ENCODE measurements at places on chromosomes 6 and 20. TPM values are rescaled to one million over a fixed set of nuclear protein-coding genes. Genes with fewer than 3 reads are reported as not detected.

The SCRT2 gene
- not detected for total RNA-seq

The GRIK2 gene
- not detected for total RNA-seq

The MYBL2 gene
- total RNA-seq = 1.6 TPM

The DBNDD2 gene
- 13.3 TPM for total RNA-seq

The GSTA3 gene
- not detected for total RNA-seq

The DEFB114 gene
- not detected for total RNA-seq

The RAD21L1 gene
- total RNA-seq = not detected

The TBX18 gene
- total RNA-seq = not detected

The BPIFA1 gene
- total RNA-seq = not detected

The EMILIN3 gene
- not detected for total RNA-seq

The TNXB gene
- 15.2 TPM for total RNA-seq

The EPPIN gene
- not detected for total RNA-seq

The PRSS35 gene
- total RNA-seq = not detected

The FILIP1 gene
- total RNA-seq = not detected

The SLC22A1 gene
- 3.0 TPM for total RNA-seq

GRCh38 chr6:145736661-145737144, 1.4 kb upstream of the EPM2A start:
- DNase-seq = peak; percentile 8
- no peaks in the 10 kb centered on the region for H3K36me3 ChIP-seq
- H3K4me3 ChIP-seq = no peak overlapping the region
- peak overlapping the region; percentile 90 for H3K27ac ChIP-seq
- peaks cover 5% of the 10 kb centered on the region for H3K4me1 ChIP-seq

GRCh38 chr6:116572162-116572561, 858 bp downstream of the RWDD1 start:
- peaks cover 4% of the 10 kb centered on the region for H3K4me1 ChIP-seq
- no peaks in the 10 kb centered on the region for H3K27me3 ChIP-seq
- H3K27ac ChIP-seq = peak overlapping the region; percentile 88
- H3K36me3 ChIP-seq = peaks cover 13% of the 10 kb centered on the region
- DNase-seq = no peak

GRCh38 chr20:22680031-22680740, 95.8 kb upstream of the FOXA2 start:
- H3K36me3 ChIP-seq = no peaks in the 10 kb centered on the region
- no peak for DNase-seq
- H3K4me1 ChIP-seq = no peaks in the 10 kb centered on the region

- no peaks in the 10 kb centered on the region for H3K4me1 ChIP-seq
- H3K36me3 ChIP-seq = no peaks in the 10 kb centered on the region
- H3K4me3 ChIP-seq = no peak overlapping the region
- DNase-seq = no peak
Measured at GRCh38 chr6:23533944-23534343, 592.1 kb upstream of the NRSN1 start.

GRCh38 chr20:62080249-62080990, 14.7 kb upstream of the TAF4 start:
- no peaks in the 10 kb centered on the region for H3K27me3 ChIP-seq
- H3K36me3 ChIP-seq = no peaks in the 10 kb centered on the region
- no peak overlapping the region for H3K4me3 ChIP-seq
- no peak overlapping the region for H3K27ac ChIP-seq

DNA sequence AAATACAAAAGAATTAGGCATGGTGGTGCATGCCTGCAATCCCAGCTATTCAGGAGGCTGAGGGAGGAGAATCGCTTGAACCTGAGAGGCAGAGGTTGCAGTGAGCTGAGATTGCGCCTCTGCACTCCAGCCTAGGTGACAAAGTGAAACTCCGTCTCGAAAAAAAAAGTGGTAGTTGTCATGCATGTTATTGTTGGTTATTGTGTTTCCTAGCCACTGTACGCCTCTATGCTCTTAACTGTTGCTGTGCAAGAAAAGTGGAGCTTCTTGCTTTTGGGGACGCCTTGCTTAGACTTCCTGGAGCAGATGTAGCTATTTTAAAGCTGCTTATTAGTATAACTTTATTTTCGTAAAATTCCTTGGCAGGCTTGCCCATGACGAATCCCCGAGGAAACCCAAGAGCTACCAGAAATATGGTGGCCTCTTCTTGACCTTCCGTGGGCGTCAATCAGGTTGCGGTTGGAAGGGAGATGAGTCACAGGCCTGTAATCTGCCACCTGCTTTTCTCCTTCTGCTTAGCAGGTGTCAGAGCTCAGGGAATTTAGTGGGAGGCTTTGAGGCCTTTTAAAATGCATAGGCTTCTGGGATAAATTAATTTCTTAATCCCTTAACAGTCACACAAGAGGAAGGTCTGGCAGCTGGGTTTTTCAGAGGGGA, 17.3 kb downstream of the GABRR2 start:
- H3K4me1 ChIP-seq = peaks cover 25% of the 10 kb centered on the region
- no peaks in the 10 kb centered on the region for H3K36me3 ChIP-seq
- peak overlapping the region; percentile 17 for H3K27ac ChIP-seq
- no peak overlapping the region for H3K4me3 ChIP-seq
- H3K27me3 ChIP-seq = no peaks in the 10 kb centered on the region
- DNase-seq = no peak

GRCh38 chr6:78526432-78526831, 340.9 kb upstream of the IRAK1BP1 start:
- no peaks in the 10 kb centered on the region for H3K36me3 ChIP-seq
- no peaks in the 10 kb centered on the region for H3K4me1 ChIP-seq
- no peak overlapping the region for H3K27ac ChIP-seq
- H3K4me3 ChIP-seq = no peak overlapping the region

DNA sequence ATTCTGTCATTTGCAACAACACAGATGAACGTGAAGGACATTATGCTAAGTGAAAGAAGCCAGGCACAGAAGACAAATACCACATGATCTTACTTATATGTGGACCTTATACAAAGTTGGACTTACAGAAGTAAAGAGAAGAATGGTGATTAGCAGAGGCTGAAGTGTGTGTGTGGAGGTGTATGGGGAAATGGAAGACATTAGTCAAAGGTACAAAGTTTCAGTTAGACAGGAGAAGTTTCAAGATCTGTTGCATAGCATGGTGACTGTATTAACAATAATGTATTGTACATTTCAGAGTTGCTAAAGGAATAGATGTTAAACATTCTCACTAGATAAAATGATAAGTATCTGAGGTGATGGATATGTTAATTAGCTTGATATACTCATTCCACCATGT, 348.3 kb upstream of the PRND start:
- no peak overlapping the region for H3K4me3 ChIP-seq
- H3K36me3 ChIP-seq = no peaks in the 10 kb centered on the region
- H3K27ac ChIP-seq = no peak overlapping the region

DNA sequence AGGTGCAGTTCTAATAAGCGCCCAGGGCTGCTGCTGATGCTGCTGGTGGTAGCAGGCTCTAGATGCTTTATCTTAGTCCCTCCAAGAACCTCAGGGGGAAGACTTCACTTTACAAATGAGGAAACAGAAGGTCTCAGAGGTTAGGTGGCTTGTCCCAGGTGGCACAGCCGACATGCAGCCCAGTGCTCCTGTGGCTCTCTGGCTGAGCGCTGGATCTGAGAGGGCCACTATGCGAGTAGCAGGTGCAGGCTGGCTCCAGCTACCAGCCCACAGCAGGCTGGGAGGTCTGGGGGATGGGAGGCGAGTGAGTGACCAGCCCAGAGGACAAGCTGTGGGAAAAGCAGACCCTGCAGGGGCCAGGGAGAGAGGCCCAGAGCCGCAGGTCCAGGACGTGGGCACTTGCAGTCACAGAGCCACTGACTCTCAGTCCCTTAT, 90.9 kb downstream of the PRND start:
- peaks cover 76% of the 10 kb centered on the region for H3K4me1 ChIP-seq
- peaks cover 3% of the 10 kb centered on the region for H3K36me3 ChIP-seq
- DNase-seq = no peak
- no peak overlapping the region for H3K4me3 ChIP-seq
- peak overlapping the region; percentile 99 for H3K27ac ChIP-seq

GRCh38 chr6:135750081-135750480, 101.4 kb upstream of the PDE7B start:
- no peak overlapping the region for H3K27ac ChIP-seq
- no peak for DNase-seq
- H3K4me1 ChIP-seq = no peaks in the 10 kb centered on the region

- DNase-seq = no peak
- peaks cover 29% of the 10 kb centered on the region for H3K4me1 ChIP-seq
- H3K4me3 ChIP-seq = no peak overlapping the region
- no peak overlapping the region for H3K27ac ChIP-seq
- H3K27me3 ChIP-seq = peaks cover 40% of the 10 kb centered on the region
Measured at GRCh38 chr6:34143884-34144580, 1.9 kb downstream of the GRM4 start.

- H3K4me1 ChIP-seq = no peaks in the 10 kb centered on the region
- DNase-seq = no peak
- H3K36me3 ChIP-seq = no peaks in the 10 kb centered on the region
- H3K27me3 ChIP-seq = no peaks in the 10 kb centered on the region
- H3K4me3 ChIP-seq = no peak overlapping the region
Measured at GRCh38 chr6:131023834-131024504, 39.1 kb downstream of the EPB41L2 start.

DNA sequence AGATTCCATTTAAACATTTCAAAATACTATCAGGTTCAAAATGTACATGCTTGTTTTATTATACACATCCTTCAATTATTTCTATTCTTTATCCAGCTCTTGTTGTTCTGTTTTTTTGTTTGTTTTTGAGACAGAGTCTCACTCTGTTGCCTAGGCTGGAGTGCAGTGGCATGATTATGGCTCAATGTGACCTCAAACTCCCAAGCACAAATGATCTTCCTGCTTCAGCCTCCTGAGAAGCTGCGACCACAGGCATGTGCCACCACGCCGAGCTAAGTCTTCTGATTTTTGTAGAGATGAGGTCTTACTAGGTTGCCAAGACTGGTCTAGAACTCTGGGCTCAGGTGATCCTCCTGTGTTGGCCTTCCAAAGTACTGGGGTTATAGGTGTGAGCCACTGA, 44.1 kb upstream of the SMIM29 start:
- no peak for DNase-seq
- no peaks in the 10 kb centered on the region for H3K27me3 ChIP-seq
- no peak overlapping the region for H3K4me3 ChIP-seq
- H3K27ac ChIP-seq = no peak overlapping the region

GRCh38 chr6:116060572-116061283, at the start of gene FRK:
FRK (minus strand) TSS chr6:116060891; CDS start chr6:116060311, 580 bp downstream.
- H3K36me3 ChIP-seq = no peaks in the 10 kb centered on the region
- H3K4me3 ChIP-seq = no peak within 1 kb of the TSS
- H3K27ac ChIP-seq = no peak within 1 kb of the TSS
- H3K27me3 ChIP-seq = no peaks in the 10 kb centered on the region
- H3K4me1 ChIP-seq = no peaks in the 10 kb centered on the region

DNA sequence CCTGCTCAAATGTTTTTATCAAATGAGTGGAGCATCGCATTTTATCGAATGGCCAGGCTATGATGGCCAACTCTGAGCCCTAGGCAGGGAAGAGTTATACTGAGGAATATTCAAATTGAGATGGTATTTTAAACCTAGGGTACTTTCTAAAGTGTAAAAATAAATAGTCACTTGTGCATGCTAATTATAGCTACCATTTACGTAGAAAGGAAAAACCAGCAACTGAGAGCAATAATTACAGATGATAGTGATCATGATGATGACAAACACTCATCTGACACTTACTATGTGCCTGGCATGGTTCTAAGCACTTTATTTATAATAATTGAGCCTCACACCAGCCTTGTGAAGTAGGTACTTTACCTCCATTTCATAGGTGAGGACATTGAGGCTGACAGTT, 455.7 kb downstream of the CD83 start:
- no peaks in the 10 kb centered on the region for H3K36me3 ChIP-seq
- no peaks in the 10 kb centered on the region for H3K27me3 ChIP-seq
- H3K27ac ChIP-seq = no peak overlapping the region
- H3K4me3 ChIP-seq = no peak overlapping the region
- DNase-seq = no peak
- H3K4me1 ChIP-seq = no peaks in the 10 kb centered on the region

GRCh38 chr6:28929887-28930620, 6.3 kb upstream of the TRIM27 start:
- H3K36me3 ChIP-seq = no peaks in the 10 kb centered on the region
- no peak overlapping the region for H3K4me3 ChIP-seq
- DNase-seq = no peak
- peaks cover 2% of the 10 kb centered on the region for H3K27me3 ChIP-seq
- H3K27ac ChIP-seq = no peak overlapping the region
- no peaks in the 10 kb centered on the region for H3K4me1 ChIP-seq

DNA sequence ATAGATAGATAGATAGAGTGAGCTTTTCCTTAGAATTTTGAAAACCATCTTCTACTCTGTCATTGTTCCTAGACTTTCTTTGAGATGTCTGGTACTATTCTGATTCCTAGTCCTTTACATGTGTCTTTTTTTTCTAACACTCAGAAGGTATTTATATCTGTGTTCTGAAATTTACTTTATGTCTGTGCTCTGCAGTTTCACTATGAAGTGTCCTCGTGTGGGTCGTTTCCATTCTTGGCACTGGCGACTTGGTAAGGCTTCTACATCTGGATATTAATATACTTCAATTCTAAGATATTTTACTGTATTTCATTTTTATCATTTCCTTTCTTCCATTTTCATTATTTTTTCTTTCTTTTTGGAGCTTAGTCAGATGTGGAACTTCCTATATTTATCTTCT, 87.0 kb downstream of the FHL5 start:
- no peaks in the 10 kb centered on the region for H3K36me3 ChIP-seq
- no peaks in the 10 kb centered on the region for H3K27me3 ChIP-seq
- H3K4me1 ChIP-seq = no peaks in the 10 kb centered on the region
- H3K4me3 ChIP-seq = no peak overlapping the region
- H3K27ac ChIP-seq = no peak overlapping the region

- no peaks in the 10 kb centered on the region for H3K27me3 ChIP-seq
- no peak overlapping the region for H3K4me3 ChIP-seq
- peaks cover 2% of the 10 kb centered on the region for H3K36me3 ChIP-seq
- no peaks in the 10 kb centered on the region for H3K4me1 ChIP-seq
Measured at GRCh38 chr6:147227770-147228320, 23.6 kb downstream of the STXBP5 start.

DNA sequence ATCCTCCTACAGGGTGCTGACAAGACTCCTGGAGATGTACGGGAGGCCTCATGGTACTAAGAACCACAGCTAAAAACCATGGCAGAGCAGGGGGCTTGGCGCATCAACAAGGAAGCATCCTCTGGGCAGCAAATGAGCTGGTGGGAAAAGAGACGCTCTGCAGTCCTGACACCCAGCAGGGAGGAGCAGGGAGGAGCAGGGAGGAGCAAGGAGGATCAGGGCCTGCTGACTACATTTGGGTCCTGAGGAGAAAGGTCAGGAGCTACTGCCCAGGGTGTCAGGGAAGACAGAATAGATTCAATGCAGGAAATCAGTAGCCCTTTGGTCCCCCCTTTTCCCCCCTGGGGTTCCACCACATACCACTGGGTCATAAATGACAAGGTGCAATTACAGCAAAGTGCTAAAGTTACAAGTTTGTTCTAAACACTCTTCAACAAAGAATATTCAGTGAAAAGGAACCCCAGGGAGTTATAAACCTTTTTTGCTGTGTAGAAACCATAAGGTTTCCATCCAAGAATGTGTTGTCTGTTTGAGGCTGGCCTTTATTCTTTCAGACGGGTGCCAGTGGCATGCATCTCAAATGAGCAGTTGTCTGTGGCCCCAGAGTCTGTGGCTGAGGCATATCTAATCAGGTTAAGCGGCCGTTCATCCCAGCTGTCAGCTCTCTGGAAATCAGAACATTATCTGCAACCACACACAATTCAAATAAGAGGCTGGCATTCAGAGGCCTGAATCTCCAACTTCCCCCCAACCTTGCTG, 325.0 kb downstream of the CDC5L start:
- no peak for DNase-seq
- no peak overlapping the region for H3K4me3 ChIP-seq
- H3K36me3 ChIP-seq = no peaks in the 10 kb centered on the region
- H3K27ac ChIP-seq = no peak overlapping the region
- H3K27me3 ChIP-seq = no peaks in the 10 kb centered on the region

GRCh38 chr20:14055127-14055742, 59.9 kb downstream of the MACROD2 start:
- no peak overlapping the region for H3K27ac ChIP-seq
- H3K4me1 ChIP-seq = no peaks in the 10 kb centered on the region
- no peak for DNase-seq
- H3K4me3 ChIP-seq = no peak overlapping the region
